ENCODE measurements at places on chromosomes 3 and 15.

DNA sequence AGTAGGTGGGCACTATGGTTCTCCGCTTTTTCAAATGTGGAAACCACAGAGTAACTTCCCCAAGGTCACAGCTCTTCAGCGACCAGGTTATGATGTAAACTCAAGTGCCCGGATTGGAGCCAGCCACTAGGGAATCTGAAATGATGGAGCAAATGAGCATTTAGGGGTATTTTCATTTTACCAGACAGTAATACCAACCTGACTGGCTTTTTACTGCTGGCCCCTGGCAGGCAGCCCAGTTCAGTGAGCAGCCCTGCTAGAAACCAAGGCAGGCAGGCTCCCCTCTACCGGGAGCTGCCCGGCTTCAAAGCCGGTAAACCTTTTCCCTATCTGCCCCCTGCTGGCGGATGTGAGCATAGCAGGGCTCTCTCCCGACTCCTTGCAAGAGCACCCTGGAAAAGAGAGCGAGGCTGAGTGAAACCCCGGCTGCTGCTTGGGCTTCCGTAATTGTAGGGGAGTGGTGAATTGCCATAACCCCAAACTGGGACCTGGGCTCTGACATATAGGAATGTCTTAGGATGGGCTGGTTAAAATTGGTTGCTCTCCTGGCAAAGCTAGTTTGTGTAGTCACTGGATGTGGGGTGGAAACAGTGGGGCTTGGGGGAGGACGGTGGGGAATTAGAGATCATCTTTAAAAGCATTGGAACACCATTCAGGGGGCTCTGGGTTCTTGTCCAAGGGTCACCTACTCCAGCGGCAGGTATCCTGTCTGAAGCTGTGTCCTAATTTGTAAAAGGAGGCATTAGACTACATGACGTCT lies 98.0 kb upstream of the TNFAIP8L3 start:
- DNase-seq, result peak; percentile 71

- DNase-seq, result no peak
These were observed 34.0 kb downstream of the FGD5 start for GRCh38 chr3:14852717-14853116.

DNA sequence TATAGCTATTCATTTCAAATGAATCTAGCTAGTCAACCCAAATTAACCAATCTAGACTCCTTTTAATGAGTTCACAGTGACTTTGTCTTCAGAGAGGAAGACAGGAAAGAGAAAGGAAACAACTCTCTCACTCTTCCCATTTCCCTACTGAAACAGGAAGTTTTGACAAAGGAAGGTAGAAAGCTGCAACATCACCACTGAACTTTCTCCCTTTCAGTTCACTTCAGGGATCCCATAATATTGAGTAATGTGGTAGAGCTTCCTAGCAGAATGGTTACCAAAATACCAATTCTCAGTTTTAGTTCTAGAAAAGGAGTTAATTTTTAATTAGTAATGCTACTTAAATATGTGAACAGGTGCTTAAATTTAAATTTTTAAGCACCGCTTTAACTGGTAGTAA lies 7.5 kb downstream of the VPS13C start:
- no peak for DNase-seq

GRCh38 chr3:184842433-184842832 lies 30.5 kb downstream of the VPS8 start:
- no peak for DNase-seq

- no peak for DNase-seq
These were observed 117.1 kb upstream of the LIPC start for GRCh38 chr15:58314593-58315216.
